GM03348 (cell line): ENCODE measurements at places on chromosomes 4 and X.
A peak's percentile ranks its signal among the peaks of the same experiment; 100 is the strongest.

GRCh38 chr4:4941751-4942150 is 77.5 kb downstream of the CYTL1 start:
- no peak for DNase-seq

- no peak for DNase-seq
These were observed 91.3 kb downstream of the GUCY2F start for GRCh38 chrX:109390556-109390955.

DNA sequence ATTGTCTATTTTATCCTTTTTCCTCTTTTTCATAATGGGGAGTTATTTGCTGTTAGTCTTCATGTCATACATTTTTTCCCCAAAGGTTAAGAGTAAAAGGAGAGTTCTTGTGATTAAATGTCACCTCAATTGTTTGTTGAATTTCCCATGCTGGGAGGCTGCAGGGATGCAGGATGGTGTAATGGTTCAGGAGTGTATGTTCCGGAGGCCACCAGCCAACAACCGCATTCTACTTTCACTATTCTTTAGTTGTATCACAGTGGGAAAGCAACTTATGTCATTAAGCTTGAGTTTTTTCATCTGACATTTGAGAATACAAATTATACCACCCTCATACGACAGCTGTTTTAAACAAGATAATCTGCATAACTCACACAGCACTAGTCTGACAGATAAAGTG is 15.4 kb downstream of the AFP start:
- peak; percentile 7 for DNase-seq

DNA sequence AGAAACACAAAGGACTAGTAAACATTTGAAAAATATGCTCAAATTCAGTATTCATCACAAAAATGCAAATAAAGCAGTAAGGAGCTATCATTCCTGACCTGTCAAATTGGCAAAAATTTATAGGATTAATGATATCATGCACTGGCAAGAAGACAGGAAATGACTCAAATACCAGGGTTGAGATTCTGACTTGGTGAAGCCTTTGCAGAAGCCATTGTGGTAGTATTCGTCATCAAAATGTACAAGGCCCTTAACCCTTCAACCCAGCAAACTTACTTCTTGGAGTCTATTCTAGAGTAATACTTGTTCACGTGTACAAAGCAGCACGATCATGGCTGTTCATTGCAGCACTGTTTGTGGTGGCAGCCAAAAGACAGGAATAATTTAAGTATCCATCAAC is 132.4 kb downstream of the ENOX2 start:
- DNase-seq = peak; percentile 42

DNA sequence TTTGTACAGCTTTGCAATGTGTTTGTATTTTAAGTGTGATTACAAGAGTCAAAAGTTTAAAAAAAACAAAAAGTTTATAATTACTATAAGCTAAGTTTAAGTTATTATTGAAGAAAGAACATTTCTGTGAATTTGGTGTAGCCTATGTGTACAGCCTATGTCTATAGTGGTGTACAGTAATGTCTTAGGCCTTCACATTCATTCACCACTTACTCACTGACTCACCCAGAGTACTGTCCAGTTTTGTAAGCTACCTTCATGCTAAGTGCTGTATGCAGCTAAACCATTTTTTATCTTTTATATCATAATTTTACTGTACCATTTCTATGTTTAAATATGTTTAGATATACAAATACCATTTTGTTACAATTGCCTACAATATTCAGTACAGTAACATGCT is 182.3 kb downstream of the RPA4 start:
- DNase-seq = no peak
